ENCODE measurements at places on chromosomes 4 and X.

- DNase-seq: no peak
Observed at GRCh38 chr4:93747220-93747619, 81.3 kb upstream of the ATOH1 start.

- DNase-seq: peak; percentile 11
Observed at GRCh38 chr4:152063621-152064240, 302.9 kb upstream of the GATB start.

GRCh38 chr4:14934704-14935390, 67.4 kb upstream of the CPEB2 start:
- DNase-seq: no peak

DNA sequence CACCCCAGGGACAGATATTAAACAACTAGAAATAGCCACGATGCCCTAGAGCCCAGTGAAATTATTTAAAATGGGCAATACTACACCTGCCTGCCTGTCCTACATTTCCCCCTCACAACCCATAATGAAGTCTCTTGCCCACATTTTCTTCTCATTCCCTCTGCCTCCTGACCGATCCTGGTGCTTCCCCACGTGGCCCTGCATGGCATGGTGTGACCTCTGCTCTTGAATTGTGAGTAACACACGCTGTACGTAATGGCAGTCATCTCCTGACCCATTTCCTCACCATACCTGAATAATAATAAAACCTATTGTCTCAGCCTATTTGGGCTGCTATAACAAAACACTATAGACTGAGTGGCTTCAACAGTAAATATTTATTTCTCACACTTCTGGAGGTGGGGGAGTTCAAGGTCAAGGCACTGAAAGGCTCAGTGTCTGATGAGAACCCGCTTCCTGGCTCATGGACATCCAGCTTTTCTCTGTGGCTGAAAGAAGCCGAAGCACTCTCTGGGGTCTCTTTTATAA, 77.0 kb upstream of the ENPP6 start:
- DNase-seq: no peak

DNA sequence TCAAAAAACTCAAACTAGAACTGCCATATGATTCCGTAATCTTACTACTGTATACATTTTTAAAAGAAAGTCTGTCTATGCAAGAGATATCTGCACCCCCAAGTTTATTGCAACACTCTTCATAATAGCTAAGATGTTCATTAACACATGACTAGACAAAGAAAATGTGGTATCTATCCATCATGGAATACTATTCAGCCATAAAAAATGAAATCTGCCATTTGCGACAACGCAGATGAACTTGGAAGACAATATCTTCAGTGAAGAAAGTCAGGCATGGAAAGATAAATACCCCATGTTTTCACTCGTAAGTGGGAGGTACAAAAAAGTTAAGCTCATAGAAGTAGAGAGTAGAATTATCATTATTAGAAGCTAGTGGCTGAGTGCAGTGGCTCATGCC, 87.3 kb upstream of the DHRSX start:
- DNase-seq: no peak

GRCh38 chr4:76061982-76062381, 12.5 kb upstream of the ART3 start:
- DNase-seq: no peak

GRCh38 chr4:5719350-5720055, 8.5 kb downstream of the EVC start:
- DNase-seq: no peak

DNA sequence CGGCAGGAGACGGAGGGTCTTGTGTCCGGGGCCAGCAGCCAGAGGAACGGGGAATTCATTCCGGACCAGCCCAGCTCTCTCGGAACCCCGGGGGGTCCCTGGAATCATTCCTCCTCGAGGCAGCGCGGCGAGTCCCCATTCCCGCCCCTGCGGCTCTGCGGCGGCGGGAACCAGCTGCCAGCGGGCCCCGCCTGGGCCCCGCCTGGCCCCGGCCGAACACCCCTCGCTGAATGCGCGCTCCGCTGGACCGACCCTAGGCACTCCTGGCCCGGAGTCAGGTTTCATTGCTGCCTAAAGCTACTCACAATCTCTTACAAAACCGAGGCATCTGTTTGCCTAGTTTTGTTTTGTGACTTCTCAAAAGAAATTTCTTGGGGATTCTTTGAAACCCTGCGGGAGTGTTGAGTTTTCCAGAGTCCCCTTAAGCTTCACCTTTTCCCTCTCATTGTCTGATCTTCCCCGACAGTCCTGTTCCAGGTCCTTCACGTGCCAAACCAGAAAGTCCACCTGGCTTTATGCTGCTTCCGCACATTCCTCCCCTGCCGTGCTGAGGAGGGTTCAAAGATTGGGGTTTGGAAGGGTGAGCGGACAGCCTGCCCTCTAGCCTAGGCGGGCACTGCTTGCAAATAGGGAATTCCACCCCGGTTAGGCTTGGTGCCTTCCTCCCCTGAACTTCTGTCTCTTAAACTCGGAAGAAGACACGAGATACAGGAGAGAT, 789 bp downstream of the ARHGAP10 start:
- no peak for DNase-seq

GRCh38 chr4:81844717-81845116, 373.0 kb upstream of the RASGEF1B start:
- DNase-seq: peak; percentile 49

DNA sequence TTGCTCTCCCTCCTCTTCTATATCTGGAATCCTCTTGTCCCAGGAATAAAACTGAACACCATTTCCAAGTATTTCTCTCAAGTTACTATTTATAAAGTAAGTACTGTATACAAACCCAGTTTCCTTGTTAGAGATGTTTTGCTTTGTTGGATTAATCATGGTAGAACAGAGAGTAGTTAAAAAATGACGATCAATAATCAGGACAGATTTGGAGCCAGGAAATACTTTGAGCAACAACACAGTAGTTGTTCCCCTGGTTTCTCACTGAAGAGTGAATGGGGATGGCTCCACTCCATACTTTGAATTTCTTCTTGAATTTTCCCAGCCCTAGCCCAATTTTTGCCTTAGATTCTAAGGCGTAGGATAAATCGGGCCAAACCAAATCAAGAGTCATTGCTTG, 21.4 kb downstream of the MGST2 start:
- DNase-seq: no peak

- DNase-seq: no peak
Observed at GRCh38 chrX:19571711-19572110, 56.4 kb upstream of the MAP3K15 start.

DNA sequence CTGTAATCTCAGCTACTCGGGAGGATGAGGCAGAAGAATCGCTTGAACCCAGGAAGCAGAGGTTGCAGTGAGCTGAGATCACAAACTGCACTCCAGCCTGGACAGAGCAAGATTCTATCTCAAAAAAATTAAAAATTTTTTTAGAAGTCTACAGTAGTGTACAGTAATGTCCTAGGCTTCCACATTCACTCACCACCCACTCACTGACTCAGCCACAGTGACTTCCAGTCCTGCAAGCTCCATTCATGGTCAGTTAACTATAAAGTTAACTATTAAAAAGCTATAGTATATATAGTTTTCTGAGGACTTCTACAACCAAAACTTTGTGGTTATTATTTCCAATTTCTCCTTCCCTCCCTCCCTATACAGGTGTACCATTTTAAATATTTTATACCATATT, 34.7 kb upstream of the NEUROG2 start:
- DNase-seq: no peak

DNA sequence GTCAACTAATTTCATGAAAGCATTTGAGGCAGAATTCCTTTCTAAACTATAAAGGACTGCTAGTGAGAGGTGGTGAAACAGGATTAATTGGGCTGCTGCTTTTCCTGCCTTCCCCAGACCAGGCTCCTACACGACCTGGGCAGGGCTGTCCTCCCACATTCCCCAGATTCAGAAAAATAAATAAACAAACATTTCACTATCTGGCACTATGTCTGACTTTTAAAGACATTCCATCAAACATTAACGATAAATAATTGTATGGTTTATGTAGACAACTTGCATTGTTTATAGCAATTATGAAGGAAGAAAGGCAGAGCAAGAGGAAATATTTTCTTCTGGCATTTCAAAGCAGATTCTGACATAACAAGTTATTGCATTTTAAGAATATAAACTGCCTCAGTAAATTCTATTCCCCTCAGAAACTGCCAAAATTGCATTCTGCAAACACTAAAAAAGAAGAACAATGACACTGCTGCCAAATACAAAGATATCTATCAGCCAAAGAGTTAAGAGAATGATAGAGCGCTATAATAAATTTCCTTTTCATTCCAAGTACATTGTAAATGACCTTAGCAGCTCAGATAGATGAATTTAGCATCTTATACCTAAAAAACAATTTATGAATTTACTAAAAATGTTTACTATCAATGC, 214.7 kb upstream of the INTU start:
- no peak for DNase-seq

GRCh38 chr4:140448162-140448561, 20.7 kb upstream of the CLGN start:
- no peak for DNase-seq

DNA sequence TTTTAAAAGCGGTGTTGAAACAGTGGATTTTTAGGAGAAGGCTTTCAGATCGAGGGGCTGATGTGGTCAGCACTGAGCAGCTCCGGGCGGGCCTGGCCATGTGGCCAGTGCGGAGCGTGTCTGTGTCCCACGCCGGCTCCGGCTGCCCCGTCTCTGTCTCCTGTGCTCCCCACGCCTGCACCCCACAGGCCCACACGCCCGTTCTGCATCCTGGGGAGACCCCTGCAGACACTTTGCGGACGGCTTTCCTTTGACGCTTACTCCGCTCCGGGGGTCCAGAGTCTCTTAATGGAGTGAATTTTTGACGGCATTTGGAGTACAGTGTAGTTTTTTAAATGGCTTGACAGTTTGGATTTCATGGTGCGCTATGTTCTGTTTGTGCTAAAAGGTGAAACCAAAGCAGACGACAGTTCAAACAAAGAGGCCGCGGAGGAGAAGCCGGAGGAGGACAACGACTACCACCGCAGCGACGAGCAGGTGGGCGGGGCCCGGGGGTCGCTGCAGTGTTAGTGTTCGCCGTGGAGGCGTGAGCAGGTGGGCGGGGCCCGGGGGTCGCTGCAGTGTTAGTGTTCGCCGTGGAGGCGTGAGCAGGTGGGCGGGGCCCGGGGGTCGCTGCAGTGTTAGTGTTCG, 38.7 kb downstream of the PCGF3 start:
- DNase-seq: no peak

DNA sequence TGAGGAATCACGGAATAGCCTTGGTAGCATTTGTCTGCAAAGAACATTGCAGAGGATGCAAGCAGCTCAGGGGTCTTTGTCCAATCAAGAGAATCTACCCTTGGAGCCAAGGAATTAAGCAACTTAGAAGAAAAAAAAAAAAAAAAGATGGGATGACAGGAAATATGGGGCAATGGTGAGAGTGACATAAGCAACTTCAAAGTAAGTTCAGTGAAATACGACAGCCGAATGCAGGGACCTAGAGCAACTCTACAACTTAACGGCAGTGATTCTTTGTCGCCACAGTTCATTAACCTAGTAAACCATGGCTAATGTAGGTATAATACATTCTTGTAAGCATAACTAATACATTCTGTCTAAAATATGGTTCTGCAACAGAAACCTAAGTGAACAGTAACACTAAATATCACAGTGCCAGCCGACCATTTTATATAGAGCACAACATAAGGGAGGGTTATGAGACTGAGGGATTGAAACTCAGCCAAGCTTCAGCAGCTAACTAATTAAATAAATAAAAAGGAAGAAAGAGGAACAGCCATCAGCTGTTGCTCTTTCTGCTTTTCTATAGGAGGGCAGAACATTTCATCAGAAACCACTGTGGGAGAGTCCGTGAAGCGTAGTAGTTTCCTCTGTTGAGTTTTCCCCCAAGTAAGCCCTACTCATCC, 74.7 kb downstream of the PPARGC1A start:
- DNase-seq: no peak

- no peak for DNase-seq
Observed at GRCh38 chr4:7645956-7646355, 211.2 kb upstream of the PSAPL1 start.

DNA sequence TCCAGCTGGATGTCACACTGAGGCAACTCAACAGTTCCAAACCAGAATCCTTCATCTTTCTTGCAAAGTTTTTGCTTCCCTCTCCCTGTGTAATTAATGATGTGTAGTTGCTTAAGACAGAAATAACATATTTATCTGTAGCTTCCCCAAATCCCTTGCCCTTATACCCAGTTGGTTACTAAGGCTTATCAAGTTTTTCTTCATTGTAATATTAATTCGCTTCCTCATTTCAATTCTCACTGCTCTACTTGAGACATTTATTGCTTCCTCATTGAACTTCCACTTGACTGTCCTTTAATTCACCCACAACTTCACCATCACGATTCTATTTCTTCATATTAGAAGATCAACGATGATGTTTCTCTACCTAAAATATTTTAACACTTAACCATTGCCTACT, 386.6 kb upstream of the CPEB2 start:
- DNase-seq: no peak

GRCh38 chr4:52959541-52959940, 97.4 kb downstream of the RASL11B start:
- DNase-seq: no peak

DNA sequence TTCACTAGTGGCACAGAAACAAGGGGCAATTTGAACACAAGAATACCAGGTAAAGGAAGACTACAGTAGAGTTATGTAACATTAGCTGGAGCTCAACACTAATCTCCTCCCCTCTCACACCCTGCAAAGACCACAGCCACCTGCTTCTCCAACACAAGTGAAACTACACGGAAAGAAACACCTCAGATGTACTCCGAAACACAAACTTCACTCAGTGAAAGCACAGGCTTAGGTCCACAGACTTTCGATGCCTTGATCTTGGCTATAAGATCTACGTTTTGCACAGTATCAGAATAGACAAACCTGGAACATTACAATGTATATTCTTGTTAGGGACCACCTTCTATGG, 7.6 kb downstream of the ACSL1 start:
- no peak for DNase-seq

DNA sequence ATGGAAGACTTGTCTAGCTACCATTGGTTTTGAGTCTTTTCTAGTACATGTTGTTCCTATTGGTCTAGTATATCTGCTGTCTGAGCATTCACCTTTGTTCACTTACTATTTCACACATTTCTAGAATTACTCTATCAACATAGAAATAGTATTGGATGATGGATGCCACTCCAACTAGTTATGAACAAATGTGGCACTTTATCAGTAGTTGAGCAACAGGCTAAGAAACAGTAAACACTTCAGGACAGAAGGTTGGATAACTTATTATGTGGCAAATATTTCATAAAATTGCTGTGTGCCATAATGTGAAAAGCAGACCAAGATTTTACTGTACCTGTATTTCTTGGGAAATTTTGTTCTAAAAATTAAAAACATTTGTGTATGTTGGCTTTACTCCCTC, 42.4 kb upstream of the GLRA3 start:
- DNase-seq: no peak

GRCh38 chrX:79568309-79568708, 201.2 kb upstream of the ITM2A start:
- DNase-seq: no peak

DNA sequence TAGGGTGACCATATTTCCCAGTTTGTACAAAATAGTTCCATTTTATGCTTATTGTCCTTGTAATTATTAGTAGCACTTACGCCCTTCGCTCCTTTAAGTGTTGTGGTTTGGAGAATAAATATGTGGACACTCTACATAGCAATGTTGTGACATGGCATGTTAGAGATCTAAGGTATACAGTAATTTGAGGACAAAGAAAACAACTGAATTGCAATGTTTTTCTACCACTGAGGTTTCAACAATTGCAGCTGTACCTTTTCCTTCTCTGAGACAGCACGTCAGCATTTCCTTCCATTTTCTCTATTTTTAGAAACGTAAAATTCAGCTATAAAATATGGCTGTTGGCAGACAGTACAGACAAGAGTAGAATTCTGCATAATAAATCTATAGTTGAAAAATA, 323.1 kb downstream of the MAPK10 start:
- DNase-seq: no peak

GRCh38 chrX:41405551-41405950, 41.6 kb upstream of the NYX start:
- no peak for DNase-seq

Data from stimulated activated CD8-positive, alpha-beta memory T cell treated with anti-CD3 and anti-CD28 coated beads, Interleukin-2, amount 100 ng/mL, for 1 hour (primary cell).